ENCODE measurements at places on chromosomes 2 and 18.

DNA sequence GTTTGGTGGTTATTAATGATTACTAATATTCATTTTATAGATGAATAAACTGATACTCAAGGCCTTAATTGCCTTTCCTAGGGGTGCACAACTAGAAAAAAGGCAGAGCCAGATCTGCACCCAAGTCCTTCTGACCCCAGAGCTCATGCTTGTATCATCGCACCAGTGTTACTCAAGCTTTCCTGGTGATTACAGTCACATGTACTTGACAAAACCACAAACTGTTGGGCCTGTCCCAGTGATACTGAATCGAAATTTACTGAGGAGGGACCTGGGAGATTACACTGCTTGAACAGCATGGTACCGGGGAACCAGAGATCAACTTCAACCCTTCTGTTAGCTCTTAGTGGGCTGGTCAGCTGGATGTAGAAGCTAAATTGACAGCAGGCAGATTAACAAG is 33.7 kb downstream of the FASTKD2 start:
- no peak for DNase-seq

DNA sequence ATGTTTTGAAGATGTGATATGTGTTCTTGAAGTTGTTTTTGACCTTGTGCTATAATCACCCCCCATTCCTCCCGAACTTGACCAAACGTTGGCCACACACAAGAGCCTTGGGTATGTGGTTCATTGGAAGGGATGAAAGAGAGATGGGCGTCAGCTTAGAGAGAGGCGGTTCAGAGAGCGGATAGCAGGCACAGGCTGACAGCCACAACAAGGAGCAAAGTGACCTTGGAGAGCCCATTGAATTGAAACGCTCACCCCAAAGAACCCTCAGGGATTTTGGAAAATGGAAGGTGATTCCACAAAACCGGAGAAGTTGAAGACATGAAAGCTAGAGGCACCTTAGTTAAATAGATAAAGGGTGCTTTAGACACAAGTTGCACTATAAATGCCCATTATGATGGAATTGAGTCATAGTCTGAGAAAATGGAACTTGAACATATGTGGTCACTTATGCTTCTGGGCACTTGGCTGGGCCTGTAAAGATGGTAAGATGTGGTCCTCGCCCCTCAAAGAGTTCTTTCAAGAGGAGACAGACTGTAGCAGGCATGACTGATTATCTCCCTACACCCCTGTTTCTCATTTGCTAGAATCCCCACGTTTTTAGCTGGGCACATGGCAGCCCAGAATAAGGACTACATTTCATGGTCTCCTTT is 188.5 kb upstream of the HAAO start:
- no peak for DNase-seq

GRCh38 chr2:235358981-235359471 is 134.8 kb upstream of the AGAP1 start:
- no peak for DNase-seq

DNA sequence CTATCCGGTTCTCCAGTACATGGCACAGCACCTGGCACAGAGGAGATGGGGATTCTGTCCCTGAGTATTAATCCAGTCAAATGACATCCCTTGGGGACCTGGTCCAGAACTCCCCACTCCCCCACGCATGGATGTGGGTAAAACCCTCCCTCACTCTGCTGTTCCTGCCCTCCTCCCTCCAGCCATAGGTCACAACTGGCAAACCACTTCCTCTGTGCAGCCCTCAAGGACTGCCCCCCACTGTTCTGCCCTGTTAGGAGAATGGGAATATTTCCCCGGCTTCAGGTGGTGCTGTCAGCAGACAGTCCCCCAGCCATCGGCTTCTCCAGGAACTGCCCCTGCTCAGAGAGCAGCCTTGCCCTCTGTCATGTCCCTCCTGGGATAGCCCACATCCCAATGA is 1.5 kb upstream of the TFCP2L1 start:
- no peak for DNase-seq

DNA sequence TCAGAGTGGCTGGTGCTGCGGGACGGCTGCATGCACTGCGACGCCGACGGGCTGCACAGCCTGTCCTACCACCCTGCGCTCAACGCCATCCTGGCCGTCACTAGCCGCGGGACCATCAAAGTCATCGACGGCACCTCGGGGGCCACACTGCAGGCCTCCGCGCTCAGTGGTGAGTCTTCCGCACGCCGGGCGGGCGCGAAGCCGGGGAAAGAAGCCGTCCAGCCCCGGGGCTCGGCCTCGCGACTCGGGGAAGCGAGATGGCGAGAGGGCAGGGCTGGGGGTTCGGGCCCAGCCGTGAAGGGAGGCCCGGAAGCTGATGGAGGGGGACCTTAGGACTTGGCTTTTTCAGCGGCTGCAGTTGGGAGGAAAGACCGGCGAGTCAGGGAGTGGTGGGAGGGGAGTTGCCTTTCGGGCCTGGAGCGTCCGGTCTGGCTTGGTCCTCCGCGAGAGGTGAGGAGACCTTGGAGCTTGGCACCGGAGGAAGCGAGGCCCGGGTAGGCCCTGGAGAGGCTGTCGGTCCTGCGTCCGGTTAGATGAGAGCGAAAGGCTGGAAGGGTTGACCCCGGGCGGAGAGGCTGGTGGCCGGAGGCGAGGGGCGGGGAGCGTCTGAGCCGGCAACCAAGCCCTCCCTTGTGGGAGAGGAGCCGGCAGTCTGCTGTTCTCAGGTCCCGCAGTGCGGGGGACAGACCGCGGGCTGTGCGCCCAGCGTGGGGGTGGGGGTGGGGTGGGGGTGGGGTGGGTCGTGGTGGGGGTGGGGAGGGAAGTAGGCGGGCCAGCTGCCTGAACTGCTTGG is 691 bp downstream of the BIRC6 start:
- peak; percentile 56 for DNase-seq

DNA sequence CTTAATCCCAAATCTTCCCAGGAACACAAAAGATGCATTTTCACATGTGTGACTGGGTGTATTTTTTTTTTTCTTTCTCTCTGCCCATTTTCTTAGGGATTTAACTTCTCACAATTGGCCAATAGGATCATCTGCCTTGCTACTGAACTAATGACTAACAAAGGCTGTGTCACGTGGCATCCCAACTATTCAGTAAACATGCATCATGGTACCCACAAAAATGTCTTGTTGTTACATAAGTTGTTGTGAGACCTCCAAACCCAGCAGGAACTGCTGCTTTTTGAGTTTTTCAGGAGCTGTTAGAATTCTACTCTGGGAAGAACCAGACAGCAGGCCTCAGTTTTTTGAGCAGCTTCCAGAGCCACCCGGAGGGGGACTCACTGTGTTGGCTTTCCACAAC is 31.9 kb downstream of the GAD1 start:
- no peak for DNase-seq

DNA sequence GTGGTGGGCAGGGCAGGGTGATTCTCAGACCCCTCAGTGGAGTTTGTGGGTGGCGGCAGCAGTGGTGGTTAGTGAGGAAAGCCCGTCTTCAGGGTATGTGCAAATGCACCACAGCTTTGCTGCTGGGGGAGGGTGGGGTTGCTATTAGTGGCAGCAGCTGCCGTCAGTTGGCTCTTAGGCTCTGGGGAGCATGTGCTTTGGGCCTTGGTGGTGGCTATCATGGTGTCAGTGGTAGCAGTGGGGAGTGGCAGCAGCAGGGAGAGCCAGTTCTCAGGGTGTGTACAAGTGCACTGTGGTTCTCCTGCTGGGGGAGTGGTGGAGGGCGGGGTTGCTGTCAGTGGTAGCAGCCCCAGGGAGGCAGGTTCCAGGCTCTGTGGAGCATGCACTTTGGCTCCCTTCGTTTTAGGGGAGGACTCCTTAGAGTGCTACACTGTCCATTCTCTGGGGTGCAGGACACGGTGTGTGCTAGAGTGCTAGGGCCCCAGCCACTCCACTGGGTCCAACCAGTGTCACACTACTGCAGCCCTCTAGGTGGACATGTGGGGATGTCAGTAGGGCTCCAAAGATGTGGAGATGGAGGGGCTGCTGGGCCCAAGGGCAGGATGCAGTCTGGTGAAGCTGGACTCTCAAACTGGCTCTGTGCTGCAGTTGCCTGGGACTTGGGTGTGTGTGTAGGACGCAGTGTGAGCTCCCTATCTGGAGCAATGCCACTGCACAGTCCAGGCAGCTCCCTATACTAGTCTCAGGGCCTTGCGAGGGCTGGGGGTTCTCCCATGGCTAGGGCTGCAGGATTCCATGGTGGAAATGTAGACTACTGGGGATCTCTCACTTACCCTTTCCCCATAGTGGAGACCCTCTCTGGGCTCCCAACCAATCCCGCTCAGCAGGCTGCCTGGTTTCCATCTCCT is 45.3 kb downstream of the ADCYAP1 start:
- DNase-seq, result no peak

DNA sequence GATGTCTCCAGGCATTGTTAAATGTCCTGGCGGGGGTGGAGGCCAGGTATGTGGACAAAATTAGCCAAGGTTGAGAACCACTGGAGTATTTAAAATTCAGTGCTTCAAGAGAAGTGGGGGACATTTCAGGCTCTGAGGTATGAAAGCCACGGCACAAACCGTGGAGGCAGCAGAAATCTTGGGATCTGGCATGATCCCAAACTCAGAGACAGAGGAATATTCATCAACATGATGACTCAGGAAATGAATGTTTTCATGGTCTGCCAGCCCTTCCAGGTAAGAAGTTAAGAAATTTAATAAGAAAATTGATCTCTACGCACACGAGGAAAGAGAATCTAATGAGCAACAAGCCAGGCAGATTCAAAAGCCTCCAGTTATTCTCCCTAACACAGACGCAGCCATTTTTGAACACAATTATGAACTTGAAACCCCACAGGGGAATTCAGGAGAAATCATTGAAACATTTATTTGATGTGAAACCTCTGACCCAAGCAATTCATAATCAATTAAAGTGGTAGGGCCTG is 11.3 kb upstream of the GRP start:
- no peak for DNase-seq

GRCh38 chr18:7616661-7617060 is 49.5 kb downstream of the PTPRM start:
- DNase-seq, result no peak

GRCh38 chr2:57908736-57909161 is 137.9 kb upstream of the VRK2 start:
- no peak for DNase-seq

DNA sequence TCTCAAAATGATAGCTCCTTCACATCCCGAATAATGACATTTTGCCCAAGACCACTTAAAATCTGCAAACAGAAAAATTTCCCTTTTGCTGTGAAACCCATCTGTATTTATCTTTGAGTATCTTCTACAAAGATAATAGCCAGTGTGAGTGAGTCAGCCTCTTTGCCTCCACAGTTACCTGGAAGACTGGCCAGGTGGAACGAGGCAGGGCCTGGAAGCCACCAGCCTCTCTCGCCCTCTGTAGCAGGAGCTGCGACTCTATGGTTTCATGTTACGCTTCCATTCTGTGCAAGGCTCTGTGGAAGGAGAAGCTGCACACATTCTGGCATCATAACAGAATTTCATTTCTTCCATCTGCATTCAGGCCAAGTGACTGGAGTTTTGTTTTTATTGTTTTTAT is 9.5 kb downstream of the ELP2 start:
- no peak for DNase-seq

Measured in endothelial cell of umbilical vein (primary cell).